ENCODE measurements at places on chromosomes 2 and 18. TPM values are rescaled to one million over a fixed set of nuclear protein-coding genes. Genes with fewer than 3 reads are reported as not detected.

DNA sequence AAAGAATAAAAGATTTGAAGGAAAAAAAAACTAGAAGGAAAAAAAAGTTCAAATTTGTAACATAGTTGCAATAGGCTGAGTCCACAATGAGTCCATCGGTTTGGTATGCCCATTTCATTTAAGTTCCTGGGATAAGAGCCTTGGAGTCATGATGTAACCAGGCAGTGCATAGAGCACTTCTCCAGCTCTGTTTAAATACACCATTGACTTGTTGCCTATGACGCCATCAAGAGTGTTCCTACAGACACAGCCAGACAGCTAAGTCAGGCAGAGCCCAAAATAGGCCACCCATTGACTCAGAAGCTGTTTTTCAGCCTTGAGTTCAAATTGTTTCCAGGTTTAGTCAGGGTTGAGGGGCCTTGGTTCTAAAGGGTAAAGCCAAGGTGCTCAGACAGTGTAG is 44.9 kb downstream of the SOCS6 start:
- peaks cover 7% of the 10 kb centered on the region for H3K36me3 ChIP-seq
- no peaks in the 10 kb centered on the region for H3K27me3 ChIP-seq
- peak overlapping the region; percentile 93 for H3K27ac ChIP-seq
- H3K4me3 ChIP-seq: no peak overlapping the region
- H3K4me1 ChIP-seq: peaks cover 51% of the 10 kb centered on the region

The PRKAG3 gene
- under 0.01 TPM for total RNA-seq

DNA sequence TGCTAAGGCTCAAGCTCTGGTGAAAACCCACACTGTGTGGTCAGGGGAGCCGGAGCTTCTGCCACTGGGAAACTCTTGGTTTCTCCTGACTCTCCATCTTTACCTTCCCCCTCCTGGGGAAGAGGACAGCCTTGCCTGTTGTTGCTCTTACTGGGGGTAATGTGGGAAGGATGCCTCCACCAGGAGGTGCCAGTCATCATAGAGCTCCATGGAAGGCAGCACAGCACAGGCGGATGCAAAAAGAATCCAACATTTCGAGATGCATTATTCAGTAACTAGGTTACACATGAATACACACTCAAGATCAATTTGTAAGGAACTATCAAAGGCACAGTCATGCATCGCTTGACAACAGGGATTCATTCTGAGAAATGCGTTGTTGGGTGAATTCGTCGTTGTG is 322.6 kb downstream of the AFF3 start:
- DNase-seq: peak; percentile 27
- no peaks in the 10 kb centered on the region for H3K36me3 ChIP-seq
- H3K4me1 ChIP-seq: peaks cover 6% of the 10 kb centered on the region
- H3K4me3 ChIP-seq: no peak overlapping the region

GRCh38 chr2:27131429-27131828 is 3.0 kb downstream of the PREB start:
- no peak for DNase-seq
- no peak overlapping the region for H3K27ac ChIP-seq
- H3K4me1 ChIP-seq: peaks cover 8% of the 10 kb centered on the region
- no peak overlapping the region for H3K4me3 ChIP-seq
- no peaks in the 10 kb centered on the region for H3K27me3 ChIP-seq

- H3K4me1 ChIP-seq: no peaks in the 10 kb centered on the region
- no peaks in the 10 kb centered on the region for H3K36me3 ChIP-seq
- H3K27me3 ChIP-seq: no peaks in the 10 kb centered on the region
- no peak overlapping the region for H3K27ac ChIP-seq
- H3K4me3 ChIP-seq: no peak overlapping the region
- no peak for DNase-seq
Measured at GRCh38 chr18:44562986-44563385, 117.7 kb upstream of the SETBP1 start.

The RNMT gene
- 35.8 TPM for total RNA-seq

DNA sequence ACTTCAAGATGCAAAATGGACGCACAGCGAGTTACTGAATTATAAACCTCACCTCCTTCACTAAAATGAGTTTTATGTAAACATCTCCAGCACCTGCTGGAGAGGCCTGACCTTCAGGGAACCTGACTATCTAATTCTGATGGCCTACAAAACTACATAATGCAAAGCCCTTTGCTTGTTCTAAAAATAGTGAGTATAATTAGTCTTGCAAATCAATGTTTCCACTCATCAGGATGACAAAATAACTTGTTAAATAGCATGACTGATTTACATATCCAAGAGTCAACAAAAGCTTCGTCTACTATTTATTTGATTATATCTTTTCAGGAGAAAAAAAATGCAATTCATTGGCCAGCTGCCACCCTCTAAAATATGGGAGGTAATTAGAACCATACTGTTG is 326.3 kb upstream of the MC4R start:
- H3K4me1 ChIP-seq: no peaks in the 10 kb centered on the region
- no peaks in the 10 kb centered on the region for H3K27me3 ChIP-seq
- no peaks in the 10 kb centered on the region for H3K36me3 ChIP-seq
- DNase-seq: no peak
- H3K4me3 ChIP-seq: no peak overlapping the region
- no peak overlapping the region for H3K27ac ChIP-seq

GRCh38 chr18:25121442-25121841 is 230.5 kb downstream of the ZNF521 start:
- H3K27ac ChIP-seq: no peak overlapping the region
- H3K36me3 ChIP-seq: no peaks in the 10 kb centered on the region
- no peak for DNase-seq
- no peaks in the 10 kb centered on the region for H3K4me1 ChIP-seq

GRCh38 chr18:69387186-69387585 is 13.5 kb upstream of the DOK6 start:
- no peak overlapping the region for H3K4me3 ChIP-seq
- H3K4me1 ChIP-seq: no peaks in the 10 kb centered on the region
- H3K27me3 ChIP-seq: no peaks in the 10 kb centered on the region
- no peak overlapping the region for H3K27ac ChIP-seq
- H3K36me3 ChIP-seq: no peaks in the 10 kb centered on the region

The CRYBA2 gene
- total RNA-seq: not detected

- H3K4me1 ChIP-seq: no peaks in the 10 kb centered on the region
- no peak overlapping the region for H3K27ac ChIP-seq
- H3K36me3 ChIP-seq: no peaks in the 10 kb centered on the region
- H3K27me3 ChIP-seq: no peaks in the 10 kb centered on the region
- no peak overlapping the region for H3K4me3 ChIP-seq
Measured at GRCh38 chr2:77119333-77119732, 402.8 kb downstream of the LRRTM4 start.

The IL36A gene
- total RNA-seq: not detected

The CD28 gene
- total RNA-seq: not detected

DNA sequence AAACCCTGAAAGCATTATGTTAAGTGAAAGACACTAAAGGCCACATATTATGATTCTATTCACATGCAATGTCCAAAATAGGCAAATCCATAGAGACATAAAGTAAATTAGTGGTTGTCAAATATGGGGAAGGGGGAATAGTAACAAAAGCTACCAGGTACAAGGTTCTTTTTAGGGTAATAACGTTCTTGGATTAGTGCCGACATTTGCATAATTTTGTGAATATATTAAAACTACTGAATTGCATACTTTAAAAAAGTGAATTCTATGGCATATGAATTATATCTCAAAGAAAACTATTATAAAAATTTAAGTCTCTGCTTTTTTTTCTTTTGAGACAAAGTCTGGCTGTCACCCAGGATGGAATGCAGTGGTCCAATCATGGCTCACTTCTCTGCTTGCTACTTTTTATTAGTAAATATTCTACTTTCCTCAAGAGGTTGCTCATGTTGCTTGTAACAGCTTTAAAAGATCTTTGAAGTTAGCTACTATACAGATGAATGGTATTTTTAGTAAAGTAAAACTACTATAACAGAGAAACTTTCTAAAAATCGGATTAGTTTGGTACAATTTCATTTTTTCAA is 2.5 kb downstream of the SESTD1 start:
- no peaks in the 10 kb centered on the region for H3K27me3 ChIP-seq
- H3K27ac ChIP-seq: peak overlapping the region; percentile 84
- DNase-seq: no peak
- H3K4me1 ChIP-seq: peaks cover 29% of the 10 kb centered on the region
- H3K4me3 ChIP-seq: peak overlapping the region; percentile 87

DNA sequence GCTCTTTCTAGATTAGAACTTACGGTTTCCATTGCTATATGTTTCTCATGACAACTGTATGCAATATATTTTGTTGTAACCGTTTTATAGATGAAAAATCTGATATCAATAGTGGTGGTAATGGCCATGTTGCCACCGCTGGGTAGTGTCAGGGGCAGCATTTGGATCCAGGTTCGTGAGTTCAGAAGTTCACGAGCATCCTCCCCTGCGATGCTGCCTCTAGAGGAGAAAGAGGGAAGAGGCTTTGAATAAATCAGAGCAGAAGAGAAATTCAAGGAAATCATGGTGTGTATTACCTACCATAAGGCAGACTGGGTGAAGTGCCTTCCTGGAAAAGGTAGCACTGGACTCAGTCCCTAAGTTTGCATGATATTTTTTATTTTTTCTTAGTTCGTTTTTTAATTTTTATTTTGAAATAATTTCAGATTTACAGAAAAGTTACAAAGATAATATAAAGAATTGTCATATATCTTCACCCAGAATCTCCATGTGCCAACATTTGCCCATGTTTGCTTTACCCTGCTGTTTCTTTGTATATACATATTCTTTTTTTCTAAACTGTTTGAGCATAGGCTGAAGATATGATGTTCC is 3.3 kb upstream of the ZBTB7C start:
- no peak overlapping the region for H3K27ac ChIP-seq
- peak; percentile 81 for DNase-seq
- H3K27me3 ChIP-seq: peaks cover 55% of the 10 kb centered on the region
- H3K36me3 ChIP-seq: no peaks in the 10 kb centered on the region

GRCh38 chr2:98907385-98907784 is 28.6 kb downstream of the CRACDL start:
- peaks cover 28% of the 10 kb centered on the region for H3K4me1 ChIP-seq
- H3K4me3 ChIP-seq: no peak overlapping the region
- DNase-seq: no peak
- no peaks in the 10 kb centered on the region for H3K27me3 ChIP-seq
- no peaks in the 10 kb centered on the region for H3K36me3 ChIP-seq
- H3K27ac ChIP-seq: no peak overlapping the region

The PLCL1 gene
- 3.2 TPM for total RNA-seq

DNA sequence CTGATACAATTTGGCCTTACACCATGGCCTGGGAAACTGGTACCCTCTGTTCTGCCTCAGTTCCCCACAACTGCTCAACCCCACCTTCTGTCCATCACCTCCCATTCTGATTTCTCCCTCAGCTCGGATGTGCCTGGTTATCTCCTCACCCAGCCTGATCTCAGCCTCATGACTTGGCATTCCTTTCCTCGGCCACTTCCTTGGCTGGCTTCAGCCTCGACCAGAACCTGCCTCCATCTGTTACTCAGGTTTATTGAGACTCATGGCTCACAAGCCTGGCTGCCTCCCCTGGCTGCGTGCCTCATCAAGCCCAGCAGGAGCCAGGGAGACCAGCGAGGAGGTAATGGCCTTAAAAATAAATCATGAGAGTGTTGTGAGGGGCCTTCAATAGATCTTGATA is 356.2 kb upstream of the SPRED2 start:
- no peak for DNase-seq
- H3K4me3 ChIP-seq: no peak overlapping the region
- H3K27ac ChIP-seq: no peak overlapping the region
- no peaks in the 10 kb centered on the region for H3K36me3 ChIP-seq
- H3K4me1 ChIP-seq: no peaks in the 10 kb centered on the region

The MSGN1 gene
- total RNA-seq: not detected

GRCh38 chr2:216081487-216082116 is at the start of the genes PECR and TMEM169:
Gene PECR, minus strand, starts transcription at chr2:216081809. Its CDS starts 68 bp downstream, at chr2:216081741.
Gene TMEM169, plus strand, starts transcription at chr2:216081919. Its CDS starts 14,045 bp downstream, at chr2:216095964.
- H3K4me3 ChIP-seq: peak within 1 kb of the TSS; percentile 89
- DNase-seq: peak; percentile 97
- peaks cover 13% of the 10 kb centered on the region for H3K4me1 ChIP-seq
- no peaks in the 10 kb centered on the region for H3K36me3 ChIP-seq
- H3K27me3 ChIP-seq: no peaks in the 10 kb centered on the region
- peak within 1 kb of the TSS; percentile 28 for H3K27ac ChIP-seq

DNA sequence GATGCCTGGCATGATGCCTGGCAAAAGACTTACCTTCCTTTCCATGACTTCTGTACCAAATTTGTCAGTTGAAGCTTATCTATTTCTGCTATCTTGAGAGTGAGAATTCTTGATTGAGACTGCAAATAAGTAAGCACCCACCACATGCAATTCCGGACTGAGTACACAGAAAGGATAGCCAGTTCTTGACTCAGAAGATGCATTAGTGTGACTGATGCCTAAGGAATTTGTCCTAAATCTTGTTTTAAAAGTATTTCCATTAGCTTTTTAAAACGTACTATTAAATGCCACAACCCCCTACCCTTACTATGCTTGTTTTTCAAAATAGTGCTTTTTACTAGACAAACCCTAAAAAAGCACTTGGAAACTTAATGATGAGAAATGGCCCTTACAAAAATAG is 545 bp downstream of the MPP4 start:
- DNase-seq: no peak
- peak overlapping the region; percentile 93 for H3K27ac ChIP-seq
- H3K36me3 ChIP-seq: peaks cover 20% of the 10 kb centered on the region
- H3K4me1 ChIP-seq: peaks cover 46% of the 10 kb centered on the region
- H3K27me3 ChIP-seq: no peaks in the 10 kb centered on the region

Data from osteoblast (primary cell).